Stimulated activated CD4-positive, alpha-beta T cell treated with anti-CD3 and anti-CD28 coated beads, TNF-alpha, amount 100 ng/mL, for 1 hour (primary cell): ENCODE measurements at places on chromosomes 7 and 10.

DNA sequence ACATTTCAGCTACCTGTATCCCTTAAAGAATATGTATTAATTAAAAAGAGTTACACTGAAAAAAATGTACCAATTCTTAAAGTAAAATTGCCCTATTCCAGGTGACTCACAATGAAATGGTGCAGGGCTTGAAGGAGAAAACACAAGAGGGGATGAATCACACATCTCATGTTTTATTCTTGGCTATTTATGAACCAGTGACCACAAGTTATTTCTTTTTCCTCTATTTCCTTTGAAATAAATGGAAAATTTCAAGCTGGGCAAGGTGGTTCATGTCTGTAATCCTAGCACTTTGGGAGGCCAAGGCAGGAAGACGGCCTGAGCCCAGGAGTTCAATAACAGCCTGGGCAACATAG lies 106.8 kb downstream of the UBE2H start:
- no peak for DNase-seq

DNA sequence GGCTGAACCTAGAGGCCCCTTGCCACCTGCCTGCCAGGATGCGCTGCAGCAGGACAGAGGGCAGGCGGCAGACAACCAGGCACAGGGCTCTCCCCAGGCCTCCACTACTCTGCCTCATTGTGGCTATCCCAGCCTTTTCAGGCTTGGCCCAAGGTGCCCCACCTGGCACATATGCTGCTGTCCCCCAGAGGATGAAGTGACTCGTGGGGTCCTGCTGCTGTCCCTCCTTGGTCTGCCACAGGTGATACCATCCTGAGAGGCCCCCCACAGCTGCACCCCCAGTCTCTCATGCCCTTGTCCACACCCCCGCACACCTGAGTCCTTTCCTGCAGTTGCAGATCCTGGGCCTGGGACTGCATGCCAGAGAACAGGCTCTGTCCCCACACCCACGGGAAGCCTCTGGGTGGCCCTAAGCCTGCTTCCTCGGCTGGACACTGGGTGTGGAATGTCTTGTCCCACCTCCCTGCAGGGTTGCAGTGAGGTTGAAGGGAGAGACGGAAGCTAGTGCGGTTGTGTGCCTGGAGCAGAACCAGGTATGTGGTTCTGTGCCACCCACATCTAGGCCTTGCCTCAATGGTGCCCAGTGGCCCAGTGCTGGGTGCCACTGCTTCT lies 55.3 kb downstream of the RASGEF1A start:
- no peak for DNase-seq

GRCh38 chr7:90194911-90195809 lies 16.4 kb upstream of the STEAP2 start:
- no peak for DNase-seq

- no peak for DNase-seq
These were observed 80.9 kb upstream of the ATP6V0A4 start for GRCh38 chr7:138878856-138879255.

DNA sequence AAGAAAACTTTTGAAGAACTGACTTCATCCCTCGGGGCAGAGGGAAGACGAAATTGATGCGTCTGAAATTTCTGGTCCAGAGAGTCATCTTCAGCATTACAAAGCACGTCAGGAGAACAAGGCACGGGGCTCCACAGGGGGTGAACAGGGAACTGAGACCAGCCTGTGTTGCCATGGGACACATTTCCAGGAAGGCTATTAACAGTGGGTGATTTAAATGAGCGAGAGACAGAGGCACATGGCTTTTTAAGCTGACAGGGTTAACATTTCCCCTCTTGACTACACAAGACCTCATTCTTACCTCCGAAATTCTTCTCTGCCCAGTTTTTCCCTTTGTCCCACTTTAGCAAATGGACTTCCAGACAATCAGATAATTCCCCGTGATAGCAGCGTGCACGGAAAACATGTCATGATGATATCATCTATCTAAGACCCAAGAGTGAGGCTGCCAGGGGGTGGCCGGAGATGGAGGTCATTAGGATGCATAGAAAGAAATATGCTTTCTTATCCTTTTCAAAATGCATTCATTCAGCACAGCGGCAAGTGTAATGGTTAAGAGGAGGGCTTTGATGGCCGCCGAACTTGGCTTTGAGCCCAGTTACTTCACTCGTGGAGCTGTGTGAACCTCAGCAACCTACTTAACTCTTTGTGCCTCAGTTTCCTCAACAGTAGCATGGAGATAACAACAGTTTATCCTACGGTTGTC lies 248.0 kb downstream of the PRPF18 start:
- DNase-seq, result no peak

DNA sequence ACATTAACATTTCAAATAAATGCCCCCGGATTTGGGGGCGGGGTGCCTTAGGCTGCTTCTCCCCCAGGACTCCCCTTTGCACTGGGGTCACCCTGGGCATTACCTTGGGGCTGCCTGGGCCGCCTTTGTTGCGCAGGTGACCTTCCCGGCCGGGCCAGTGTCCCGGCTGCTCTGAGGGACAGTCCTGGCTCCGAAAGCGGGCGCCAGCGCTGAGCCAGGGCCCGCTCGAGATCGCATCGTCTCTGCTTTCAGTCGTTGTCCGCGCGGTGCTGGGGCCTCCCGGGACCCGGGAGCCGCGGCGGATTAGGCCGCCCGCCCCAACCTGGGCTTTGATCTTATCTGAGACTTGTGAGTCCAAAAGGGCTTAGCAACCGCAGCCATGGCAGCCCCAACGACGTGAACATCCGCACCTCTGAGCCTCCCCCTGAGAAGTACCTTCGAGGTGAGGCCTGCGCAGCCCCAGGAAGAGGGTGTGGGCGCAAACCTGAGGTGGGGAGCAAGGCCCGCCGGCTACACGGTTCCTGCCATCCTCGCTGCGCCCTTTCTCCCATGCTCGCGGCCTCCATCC lies 14.8 kb upstream of the WAPL start:
- DNase-seq, result no peak
